ENCODE measurements at places on chromosomes 1 and 21. TPM values are rescaled to one million over a fixed set of nuclear protein-coding genes. Genes with fewer than 3 reads are reported as not detected.

The TRIM63 gene
- under 0.01 TPM for total RNA-seq

The ELAVL4 gene
- total RNA-seq: not detected

The OR2T35 gene
- total RNA-seq: not detected

The CFAP141 gene
- total RNA-seq: not detected

The CR1 gene
- total RNA-seq: not detected

The FBLIM1 gene
- 58.6 TPM for total RNA-seq

The TMEM240 gene
- 2.1 TPM for total RNA-seq

Measured in bladder microvascular endothelial cell (primary cell).